Hippocampal formation (tissue), 2 donors: ENCODE measurements at places on chromosomes 1 and 21.

DNA sequence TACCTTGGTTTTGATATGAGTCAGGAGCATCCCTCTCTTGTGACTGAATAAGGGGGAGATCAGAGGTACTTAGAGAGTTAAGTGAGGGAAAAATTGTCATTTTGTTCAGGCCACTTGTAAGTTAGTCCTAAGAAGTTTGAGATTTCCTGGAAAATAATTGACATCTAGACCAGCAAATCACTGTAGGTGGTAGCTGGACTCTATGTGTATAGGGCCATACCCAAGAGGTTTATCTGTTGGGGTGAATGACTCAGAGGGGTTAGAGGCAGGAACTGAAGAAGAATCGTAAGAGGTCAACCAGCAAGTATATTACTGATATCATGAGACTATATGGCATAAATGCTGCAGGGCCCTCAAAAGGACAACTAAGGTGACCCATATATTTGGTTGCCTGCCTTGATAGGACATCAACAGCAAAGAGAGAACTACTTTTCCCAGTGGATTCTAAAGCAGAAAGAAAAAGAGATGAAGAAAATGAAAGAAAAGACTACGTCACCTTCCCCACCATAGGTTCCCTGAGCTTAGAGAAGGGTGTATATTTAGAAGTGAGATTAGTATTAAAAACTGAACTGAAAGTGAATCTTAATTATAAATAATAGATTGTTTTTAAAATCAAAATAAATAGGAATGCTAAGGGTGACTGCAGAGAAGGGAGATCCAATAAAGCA is 8.0 kb upstream of the RNPC3 start:
- DNase-seq = no peak

DNA sequence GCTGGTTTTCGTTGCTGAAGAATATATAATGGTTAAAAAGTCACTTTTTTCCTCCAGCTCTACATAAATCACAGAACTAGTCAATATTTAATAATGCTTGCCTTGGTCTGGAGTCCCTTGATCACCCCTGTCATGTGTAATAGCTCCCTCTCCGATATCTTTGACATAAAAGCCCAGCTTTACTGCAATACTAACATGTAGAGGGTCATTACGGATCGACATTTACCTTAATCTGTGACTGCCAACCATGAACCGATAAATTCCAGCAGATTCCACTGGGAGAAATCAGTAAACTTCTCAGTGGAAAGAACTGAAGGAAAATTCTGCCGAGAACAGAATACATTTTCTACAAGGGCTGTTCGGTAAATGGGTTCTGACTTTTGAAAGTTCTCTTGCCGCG is 396.5 kb downstream of the KCTD3 start:
- no peak for DNase-seq

GRCh38 chr1:21337010-21337437 is 46.8 kb upstream of the ECE1 start:
- DNase-seq = no peak

- DNase-seq = no peak
Observed at GRCh38 chr1:57489358-57490036, 65.6 kb upstream of the DAB1 start.

GRCh38 chr1:245939756-245940345 is 567.2 kb downstream of the SMYD3 start:
- DNase-seq = no peak

- DNase-seq = peak; percentile 17
Observed at GRCh38 chr21:40386294-40386911, 460.6 kb downstream of the DSCAM start.

- DNase-seq = no peak
Observed at GRCh38 chr1:4724695-4725250, 70.4 kb downstream of the AJAP1 start.

DNA sequence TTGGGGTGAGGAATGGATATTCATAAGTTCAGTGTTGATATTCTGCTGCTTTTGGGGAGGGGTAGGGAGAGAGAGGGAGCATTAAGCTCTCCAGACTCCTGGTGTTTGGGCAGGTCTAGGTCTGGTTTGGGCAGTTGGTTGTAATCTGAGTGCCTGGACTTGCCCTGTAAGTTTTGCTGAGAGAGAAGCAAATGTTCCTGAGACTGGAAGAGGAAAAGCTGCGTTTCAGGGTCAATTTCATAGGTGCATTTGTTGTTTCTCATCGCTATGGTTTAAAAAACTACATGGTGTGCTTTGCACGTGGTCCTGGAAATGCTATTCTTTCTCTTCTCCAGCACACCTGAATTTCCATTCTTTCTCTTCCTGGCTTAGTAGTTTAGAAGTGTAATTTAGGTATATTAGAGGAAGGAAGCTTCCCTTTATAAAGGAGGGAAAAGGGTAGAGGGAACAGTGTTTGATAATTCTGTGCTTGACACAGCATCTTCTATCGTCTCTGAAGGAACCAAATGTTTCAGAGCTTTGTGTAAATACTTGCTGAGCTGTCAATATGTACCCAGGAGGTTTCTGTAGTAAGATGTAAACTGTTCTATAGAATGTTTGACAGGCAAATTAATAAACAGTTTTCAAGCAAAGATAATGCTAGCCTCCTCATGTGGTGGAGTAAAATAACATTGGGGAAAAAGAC is 6.3 kb downstream of the ARID1A start:
- no peak for DNase-seq

GRCh38 chr1:23403038-23403336 is 21.6 kb downstream of the TCEA3 start:
- no peak for DNase-seq

- DNase-seq = no peak
Observed at GRCh38 chr1:207999274-207999915, 88.5 kb upstream of the CD34 start.

DNA sequence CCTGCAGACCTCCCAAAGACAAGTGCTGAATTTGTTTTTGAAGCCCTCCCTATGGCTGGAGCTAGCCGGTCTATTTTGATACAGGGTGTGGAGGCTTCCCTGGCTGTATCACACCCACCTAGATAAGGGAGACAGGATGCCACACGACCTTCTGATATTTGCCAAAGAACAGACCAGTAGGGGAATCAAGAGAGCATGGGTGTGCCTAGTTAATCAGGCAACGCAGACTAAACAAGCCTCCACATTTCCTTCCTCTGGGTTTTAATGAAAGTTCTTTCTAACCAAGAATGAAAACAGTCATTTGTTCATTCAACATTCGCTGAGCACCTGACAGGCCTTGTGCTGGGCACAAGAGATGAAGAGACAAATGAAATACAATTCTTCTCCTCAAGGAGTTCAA is 446.8 kb downstream of the PLPP3 start:
- DNase-seq = no peak

- DNase-seq = no peak
Observed at GRCh38 chr1:184075055-184076029, 23.8 kb downstream of the TSEN15 start.

DNA sequence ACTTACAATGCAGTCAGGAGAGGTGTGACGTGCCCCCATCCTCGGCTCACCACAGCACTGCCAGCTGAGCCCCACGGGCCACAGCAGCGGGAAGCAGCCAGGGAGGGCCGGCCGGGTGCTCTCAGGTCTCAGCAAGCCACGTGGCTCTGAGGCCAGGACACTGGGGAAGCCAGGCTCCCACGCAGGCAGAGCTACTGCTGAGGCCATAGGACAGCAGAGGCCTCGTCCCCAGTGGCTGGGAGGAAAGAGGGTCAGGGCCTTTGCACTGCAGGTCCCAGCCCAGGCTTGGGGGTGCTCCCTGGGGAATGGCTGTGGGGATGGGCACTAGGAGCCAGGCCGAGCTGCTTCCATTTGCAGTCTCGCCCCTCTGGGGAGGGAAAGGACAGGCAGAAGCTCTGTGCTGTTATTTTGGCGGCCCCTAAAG is 5.8 kb downstream of the LRRC47 start:
- no peak for DNase-seq

GRCh38 chr1:21794656-21795055 is 11.7 kb upstream of the USP48 start:
- DNase-seq = no peak

- no peak for DNase-seq
Observed at GRCh38 chr1:191595170-191595569, 563.1 kb upstream of the RGS18 start.

DNA sequence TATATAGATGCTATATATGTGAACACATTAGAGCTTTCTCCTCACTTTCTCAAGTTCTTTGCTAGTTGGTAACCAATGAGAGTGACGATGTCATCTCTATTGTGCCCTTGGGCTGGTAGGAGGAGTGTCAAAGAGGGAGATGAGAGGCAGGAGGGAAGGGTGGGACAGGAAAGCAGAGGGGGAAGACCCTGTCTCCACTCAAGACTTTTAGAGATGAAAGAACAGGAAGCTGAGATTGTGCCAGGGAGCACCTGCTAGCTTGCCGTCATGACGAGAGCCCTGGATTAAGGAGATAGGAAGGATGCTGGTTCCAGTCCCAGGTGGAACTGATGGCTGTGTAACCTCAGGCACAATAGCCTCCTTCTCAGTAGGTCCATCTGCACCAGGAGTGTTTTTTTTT is 16.7 kb downstream of the CNR2 start:
- DNase-seq = no peak
